Fibroblast of skin of scalp (primary cell): ENCODE measurements at places on chromosomes 4 and X.

- DNase-seq = no peak
Measured at GRCh38 chrX:110252711-110253110, 65.2 kb downstream of the AMMECR1 start.

- no peak for DNase-seq
Measured at GRCh38 chrX:72539822-72540221, 32.8 kb downstream of the HDAC8 start.

DNA sequence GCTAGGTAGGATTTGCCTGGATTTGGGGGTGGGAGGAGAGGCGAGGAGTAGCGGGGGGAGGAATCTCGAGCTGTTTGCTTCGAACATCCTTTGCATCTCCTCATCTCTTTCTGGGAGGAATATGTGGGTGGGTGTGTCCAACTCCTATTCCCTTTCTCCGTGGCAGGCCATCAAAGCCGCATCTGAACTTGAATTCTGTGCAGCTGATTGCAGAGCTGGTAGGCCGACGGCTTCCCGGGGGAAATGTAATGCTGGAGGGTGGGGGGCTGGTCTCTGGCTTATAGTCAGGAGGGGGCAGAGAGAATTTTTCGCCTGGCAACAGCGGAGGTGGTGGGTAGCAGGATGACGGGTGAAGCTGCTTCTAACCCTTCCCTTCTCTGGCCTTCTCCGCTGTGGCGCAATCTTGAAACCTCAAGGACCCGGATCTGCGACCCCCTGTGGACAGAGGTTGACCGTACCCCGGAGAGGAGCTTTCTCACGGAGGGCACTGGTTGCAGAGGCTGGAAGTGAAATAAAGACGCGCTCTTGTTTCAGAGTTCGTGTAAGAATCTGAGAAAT, 628 bp downstream of the ZCCHC12 start:
- DNase-seq = no peak

DNA sequence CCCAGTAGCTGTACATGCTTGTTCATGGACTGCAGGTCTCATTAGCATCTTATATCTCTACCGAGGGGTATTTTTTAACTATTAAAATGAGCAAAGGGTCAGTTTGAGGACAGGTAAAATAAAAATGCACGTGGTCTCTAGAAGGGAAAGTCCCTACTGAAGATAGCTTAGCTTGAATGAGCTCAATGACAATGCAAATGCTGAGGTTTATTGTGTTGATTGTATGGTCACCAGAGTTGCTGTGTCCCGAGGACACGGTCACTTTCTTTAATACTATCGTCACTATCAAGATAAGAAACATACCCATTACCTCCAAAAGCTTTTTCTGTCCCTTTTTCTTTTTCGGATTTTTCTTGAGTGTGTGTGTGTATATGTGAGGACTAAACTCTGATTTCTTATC, 250.5 kb upstream of the PRKX start:
- no peak for DNase-seq

DNA sequence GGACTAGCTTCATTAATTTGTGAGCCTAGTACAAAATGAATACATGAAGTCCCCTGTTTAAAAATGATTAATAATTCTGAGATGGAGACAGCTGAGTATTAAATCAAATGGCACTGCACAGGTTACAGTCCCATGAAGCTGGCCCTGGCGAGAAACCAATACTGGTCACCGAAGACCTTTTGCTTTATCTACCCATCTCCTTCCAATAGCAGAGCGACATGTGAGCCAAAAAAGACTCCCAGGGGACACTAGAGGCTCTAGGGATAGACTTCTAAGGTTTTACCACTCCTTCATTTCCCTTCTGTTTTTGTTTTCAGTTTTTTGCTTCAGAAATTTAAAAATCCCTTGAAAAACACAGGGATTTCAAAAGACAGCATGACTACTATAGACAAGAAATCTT, 97.0 kb upstream of the CCSER1 start:
- no peak for DNase-seq

- peak; percentile 65 for DNase-seq
Measured at GRCh38 chr4:101345596-101346350, 1.6 kb downstream of the PPP3CA start.

DNA sequence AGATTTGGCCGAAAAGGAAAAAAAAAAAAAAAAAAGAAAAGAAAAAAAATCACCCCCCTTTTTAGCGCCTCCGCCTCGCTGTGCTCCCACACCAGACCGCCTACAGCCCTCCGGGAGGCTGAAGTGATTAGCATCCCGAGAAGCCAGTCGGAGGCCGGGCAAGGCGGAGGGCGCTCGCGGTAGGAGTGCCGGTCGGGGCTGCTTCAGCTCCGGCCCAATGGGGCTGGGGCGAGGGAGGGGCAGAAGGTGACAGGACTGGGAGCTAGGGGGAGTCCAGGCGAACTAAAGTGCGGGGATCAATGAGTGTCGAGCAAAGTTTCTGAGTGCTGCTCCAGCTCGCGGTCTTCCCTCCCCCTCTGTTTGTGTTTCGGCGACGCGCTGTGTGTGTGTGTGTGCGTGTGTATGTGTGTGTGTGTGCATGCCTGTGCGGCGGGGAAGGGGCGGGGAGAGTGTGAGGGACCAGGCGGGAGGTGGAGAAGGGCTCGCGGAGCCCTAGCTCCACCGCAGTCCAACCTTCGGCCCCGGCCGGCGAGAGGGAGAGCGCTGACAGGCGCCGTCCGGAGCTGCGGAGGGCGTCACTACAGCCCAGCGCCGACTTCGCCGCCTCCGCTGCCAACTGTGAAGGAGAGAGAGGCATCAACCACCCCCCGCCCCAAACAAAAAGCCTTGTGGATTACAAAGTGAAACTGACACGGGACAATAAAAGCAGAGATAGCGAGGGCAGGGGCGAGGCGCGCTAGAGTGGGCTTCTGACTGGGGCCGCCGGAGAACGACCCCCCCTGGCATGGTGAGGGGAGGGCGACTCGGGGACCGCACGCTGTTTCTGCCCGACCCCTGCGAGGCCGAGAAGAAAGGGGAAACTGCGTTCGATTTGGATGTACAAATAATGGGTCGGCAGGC, at the start of gene FAT4:
FAT4 (plus strand) TSS at position 280 of the 900 bp plus-strand sequence. CDS start 1,457 bp downstream, outside the sequence.
- peak; percentile 99 for DNase-seq

GRCh38 chrX:103201041-103201440, 13.9 kb upstream of the BEX4 start:
- DNase-seq = no peak

GRCh38 chr4:94472056-94472826, 20.5 kb downstream of the PDLIM5 start:
- peak; percentile 79 for DNase-seq

GRCh38 chrX:53356186-53356585, 66.3 kb downstream of the SMC1A start:
- DNase-seq = no peak

DNA sequence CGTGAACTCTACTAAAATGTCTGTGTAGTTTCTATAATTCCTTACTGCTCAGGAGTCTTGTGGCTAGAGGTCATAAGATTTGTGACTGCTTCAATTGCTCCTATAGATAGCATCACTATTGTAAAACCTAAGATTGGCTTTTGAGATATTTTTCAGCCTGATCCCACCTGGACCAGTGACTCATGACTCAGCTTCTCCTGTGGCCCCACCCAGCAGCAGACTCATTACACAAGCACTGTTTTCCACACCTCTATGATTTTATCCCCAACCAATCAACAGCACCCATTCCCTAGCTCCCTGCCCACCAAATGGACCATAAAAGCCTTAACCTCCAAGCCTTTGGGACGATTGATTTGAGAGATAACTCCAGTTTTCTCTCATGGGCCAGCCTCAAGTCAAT, 1157.0 kb upstream of the INTU start:
- no peak for DNase-seq

GRCh38 chr4:156983366-156983765, 11.8 kb upstream of the PDGFC start:
- no peak for DNase-seq

DNA sequence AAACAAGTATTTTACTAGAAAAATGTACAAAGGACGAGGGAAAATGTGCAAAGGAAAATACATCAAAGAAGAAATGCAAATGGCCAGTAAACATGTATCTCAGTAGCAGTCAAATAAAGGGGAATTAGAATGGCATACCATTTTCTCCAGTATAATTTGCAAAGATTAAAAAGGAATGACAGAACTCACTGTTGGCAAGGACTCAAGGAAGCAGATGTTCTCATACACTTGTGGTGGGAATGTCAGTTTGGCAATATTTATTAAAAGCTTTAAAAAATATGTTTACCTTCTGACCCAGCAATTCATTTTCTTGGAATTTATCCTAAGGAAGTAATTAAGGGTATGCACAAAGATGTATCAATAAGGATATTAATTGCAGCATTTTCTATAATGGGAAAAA, 7.6 kb downstream of the CLCN5 start:
- DNase-seq = peak; percentile 4

GRCh38 chr4:23324021-23324690, 565.7 kb downstream of the PPARGC1A start:
- DNase-seq = peak; percentile 15

DNA sequence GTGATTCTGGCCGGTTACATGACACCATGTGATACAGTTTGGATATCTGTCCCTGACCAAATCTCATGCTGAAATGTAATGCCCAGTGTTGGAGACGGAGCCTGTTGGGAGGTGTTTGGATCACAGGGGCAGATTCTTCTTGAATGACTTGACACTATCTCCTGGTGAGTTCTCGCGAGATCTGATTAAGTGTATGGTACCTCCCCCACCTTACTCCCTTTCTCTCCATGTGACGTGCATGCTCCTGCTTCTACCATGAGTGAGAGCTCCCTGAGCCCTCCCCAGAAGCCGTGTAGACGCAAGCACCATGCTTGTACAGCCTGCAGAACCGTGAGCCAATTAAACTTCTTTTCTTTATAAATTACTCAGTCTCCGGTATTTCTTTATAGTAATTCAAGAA, 23.6 kb downstream of the CPE start:
- no peak for DNase-seq

GRCh38 chrX:152913910-152914309, 16.0 kb downstream of the ZNF185 start:
- no peak for DNase-seq

GRCh38 chrX:50799531-50799961, 14.4 kb downstream of the SHROOM4 start:
- DNase-seq = peak; percentile 66

- DNase-seq = peak; percentile 29
Measured at GRCh38 chrX:68511255-68511654, 12.4 kb downstream of the YIPF6 start.

GRCh38 chr4:53193111-53193510, 172.8 kb downstream of the SCFD2 start:
- DNase-seq = peak; percentile 19

- no peak for DNase-seq
Measured at GRCh38 chrX:25020905-25021449, 5.2 kb upstream of the ARX start.

DNA sequence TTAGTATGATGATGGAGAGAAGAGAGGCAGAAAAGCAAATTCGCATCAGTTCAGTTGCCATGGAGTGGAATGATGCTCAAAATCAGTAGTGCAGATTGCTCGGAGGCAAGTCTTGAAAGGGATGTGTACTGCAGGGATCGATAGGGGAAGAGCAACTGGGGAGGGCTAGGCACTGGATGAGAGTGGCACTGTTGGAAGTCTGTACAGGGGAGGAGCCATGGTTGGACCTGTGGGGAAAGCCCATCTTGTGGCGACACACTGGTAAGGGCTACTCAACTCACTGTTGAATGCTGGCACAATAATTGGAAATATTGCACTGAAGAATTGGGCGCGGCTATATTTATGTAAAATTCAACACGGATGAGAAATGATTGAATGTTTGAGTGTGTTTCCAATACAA, 1.2 kb downstream of the RAB9B start:
- no peak for DNase-seq

GRCh38 chr4:74628852-74629620, 165.3 kb downstream of the BTC start:
- DNase-seq = no peak

GRCh38 chr4:70449220-70449619, 22.8 kb upstream of the MUC7 start:
- DNase-seq = no peak

DNA sequence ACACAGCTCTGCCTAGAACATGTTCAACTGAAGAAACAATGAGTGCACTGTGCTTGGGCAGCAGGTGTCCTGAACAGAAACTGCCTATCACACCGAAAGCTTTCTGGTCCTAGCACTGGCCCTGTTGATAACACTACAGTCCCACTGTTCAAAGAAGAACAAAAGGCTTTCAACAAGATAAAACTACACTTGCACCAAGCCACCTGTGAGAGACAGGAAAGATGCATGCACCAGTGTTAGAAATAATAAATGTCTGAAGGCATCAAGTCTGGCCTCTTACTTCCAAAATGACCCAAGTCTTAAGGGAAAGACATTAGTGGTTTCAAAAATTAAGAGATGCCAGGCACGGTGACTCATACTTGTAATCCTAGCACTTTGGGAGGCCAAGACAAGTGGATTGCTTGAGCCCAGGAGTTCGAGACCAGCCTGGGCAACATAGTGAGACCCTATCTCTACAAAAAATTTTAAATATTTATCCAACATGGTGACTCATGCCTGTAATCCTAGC, 68.7 kb downstream of the APBB2 start:
- peak; percentile 63 for DNase-seq

GRCh38 chr4:168509786-168510185, 12.9 kb downstream of the PALLD start:
- peak; percentile 50 for DNase-seq

GRCh38 chr4:139470997-139471665, 17.2 kb downstream of the RAB33B start:
- no peak for DNase-seq

- no peak for DNase-seq
Measured at GRCh38 chr4:26269038-26269437, 51.8 kb upstream of the RBPJ start.

- no peak for DNase-seq
Measured at GRCh38 chr4:77820649-77821561, 1.7 kb upstream of the CNOT6L start.

DNA sequence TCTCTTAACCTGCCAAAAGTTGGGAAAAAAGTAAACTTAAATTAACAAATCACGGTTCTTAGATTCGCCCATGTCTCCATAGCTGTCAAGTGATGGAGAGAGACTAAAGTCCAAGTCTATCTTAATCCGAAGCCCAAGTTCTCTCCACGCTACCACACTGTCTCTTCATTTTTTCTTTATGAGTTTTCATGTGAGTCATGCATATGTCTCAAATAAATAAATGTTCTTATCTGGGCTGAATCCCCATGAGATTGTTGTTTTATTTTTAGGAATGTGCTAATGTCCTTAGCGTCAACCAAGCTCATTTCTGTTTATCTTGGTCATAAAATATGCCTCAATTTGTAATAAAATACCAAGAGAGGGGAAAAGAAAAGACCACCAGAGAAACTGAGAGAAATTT, 169.3 kb downstream of the RCHY1 start:
- DNase-seq = peak; percentile 54

GRCh38 chr4:3207531-3208037, 41.4 kb upstream of the MSANTD1 start:
- no peak for DNase-seq

GRCh38 chr4:1642196-1642951, 41.7 kb downstream of the FAM53A start:
- DNase-seq = no peak
